Kidney tubule cell (primary cell): ENCODE measurements at places on chromosomes 4 and X.
A peak's percentile ranks its signal among the peaks of the same experiment; 100 is the strongest.

- DNase-seq: no peak
Measured at GRCh38 chr4:7325541-7325940, 109.2 kb downstream of the PSAPL1 start.

GRCh38 chr4:94634271-94634670 lies 123.5 kb upstream of the BMPR1B start:
- no peak for DNase-seq

- DNase-seq: no peak
Measured at GRCh38 chr4:1514612-1515011, 108.4 kb upstream of the NKX1-1 start.

DNA sequence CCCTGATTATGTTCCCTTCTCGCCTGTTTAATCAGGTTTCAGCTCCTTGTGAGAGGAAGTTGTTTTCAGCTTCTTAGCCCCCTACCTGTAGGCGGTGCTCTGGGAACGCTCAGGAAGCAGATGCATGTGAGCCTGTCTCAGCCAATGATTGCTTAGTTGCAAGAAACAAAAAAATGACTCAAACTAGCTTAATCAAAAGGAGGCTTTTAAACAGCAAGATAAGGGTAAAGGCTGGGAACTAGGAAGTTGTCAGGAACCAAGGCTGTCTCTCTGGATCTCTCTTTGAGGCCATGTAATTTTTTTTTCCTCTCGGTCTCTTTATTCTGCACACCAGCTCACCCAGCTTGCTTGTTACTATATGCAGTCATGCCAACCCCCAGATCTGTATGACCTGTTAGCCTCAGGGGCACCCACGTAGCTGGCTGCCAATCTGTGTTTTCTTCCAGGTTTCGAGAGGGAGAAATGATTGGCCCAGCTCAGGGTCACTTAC lies 109.1 kb downstream of the PTTG2 start:
- DNase-seq: peak; percentile 51

DNA sequence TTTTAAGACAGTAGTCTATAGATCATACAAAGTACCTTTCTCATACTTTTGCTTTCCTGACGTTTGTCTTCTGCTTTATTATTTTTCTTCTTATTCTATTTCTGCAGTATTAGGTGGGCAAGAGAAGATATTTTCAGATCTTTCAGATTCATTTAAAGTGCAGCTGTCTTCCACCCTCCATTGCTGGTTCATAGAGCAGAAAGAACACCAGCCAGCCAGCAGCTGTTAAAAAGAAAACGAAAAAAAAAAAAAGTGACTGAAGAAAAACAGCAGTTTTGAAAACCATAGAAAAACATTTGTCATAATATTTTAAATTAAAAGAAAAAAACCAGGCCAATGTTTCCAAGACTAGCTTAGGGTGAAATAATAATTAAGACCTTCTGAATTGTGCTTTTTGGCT lies 42.9 kb downstream of the SMAD1 start:
- no peak for DNase-seq

DNA sequence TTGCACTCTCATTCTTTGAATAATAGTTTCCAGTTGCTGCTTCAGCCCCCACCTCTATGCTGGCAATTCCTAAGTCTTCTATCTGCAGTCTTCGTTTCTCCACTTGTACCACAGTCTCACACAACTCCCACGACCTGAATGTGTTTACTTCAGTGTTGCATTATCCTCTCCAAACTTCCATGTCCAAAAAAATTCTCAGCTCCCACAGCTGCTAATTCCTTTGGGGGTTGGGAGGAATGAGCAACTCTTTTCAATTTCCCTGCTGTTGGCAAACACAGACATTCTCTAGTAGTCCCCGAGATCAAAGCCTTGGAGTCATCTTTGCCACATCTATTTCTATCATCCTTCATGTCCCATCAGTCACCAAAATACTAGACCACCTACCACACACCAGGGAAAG lies 14.4 kb upstream of the CDS1 start:
- no peak for DNase-seq

DNA sequence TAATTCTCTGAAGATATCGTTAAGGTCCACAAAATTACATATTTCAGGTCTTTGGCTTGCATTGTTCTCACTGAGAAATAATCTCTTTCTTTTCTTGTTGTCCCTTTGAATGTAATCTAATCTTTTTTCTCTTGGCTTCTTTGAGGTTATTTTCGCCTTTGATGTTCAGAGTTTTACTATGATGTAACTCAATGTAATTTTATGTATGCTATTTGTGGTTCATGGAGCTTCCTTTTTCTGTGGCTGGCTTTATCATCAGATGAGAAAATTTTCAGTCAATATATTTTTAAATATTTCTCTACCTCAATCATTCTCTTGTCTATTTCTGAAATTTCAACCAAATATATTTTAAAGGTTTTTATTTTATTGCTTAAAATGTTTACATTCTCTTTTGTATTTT lies 672.2 kb downstream of the TRAM1L1 start:
- no peak for DNase-seq

DNA sequence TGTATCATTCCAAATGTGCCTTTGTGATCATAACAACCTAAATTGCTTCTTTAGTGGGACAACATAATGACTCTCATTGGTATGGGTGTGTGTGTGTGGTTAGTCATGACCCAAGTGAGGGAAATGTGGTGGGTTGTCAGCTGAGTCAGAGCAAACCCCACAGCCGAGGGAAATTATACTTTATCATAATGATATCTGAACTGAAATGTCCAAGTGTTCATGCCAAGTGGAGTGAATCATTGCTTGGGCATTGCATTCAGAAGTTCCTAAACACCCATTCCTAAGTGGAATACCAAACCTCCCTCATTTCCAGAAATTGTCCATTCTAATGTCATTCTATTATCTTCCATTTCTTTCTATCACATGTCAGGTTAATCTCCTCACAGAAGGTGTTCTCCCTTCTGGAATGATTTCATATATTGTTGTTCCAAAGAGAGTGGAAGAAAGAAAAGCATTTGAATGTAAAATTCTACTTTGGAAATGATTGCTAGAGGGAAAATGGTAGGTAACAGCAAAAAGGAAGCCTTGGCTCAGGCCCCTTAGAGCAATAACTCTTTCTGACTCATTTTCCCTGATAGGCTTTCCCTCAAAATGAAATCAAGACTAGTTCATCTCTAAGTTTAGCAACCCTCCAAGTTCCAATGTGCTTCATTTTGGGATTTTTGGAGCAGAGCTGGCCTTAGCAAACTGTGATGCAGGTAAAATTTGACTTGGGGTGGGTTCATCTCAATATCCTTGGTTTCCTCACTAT lies 230.7 kb upstream of the KCNIP4 start:
- DNase-seq: peak; percentile 90

- DNase-seq: peak; percentile 48
Measured at GRCh38 chr4:174156239-174156826, 127.1 kb downstream of the FBXO8 start.

- DNase-seq: peak; percentile 62
Measured at GRCh38 chr4:48756689-48757220, 23.3 kb downstream of the FRYL start.

DNA sequence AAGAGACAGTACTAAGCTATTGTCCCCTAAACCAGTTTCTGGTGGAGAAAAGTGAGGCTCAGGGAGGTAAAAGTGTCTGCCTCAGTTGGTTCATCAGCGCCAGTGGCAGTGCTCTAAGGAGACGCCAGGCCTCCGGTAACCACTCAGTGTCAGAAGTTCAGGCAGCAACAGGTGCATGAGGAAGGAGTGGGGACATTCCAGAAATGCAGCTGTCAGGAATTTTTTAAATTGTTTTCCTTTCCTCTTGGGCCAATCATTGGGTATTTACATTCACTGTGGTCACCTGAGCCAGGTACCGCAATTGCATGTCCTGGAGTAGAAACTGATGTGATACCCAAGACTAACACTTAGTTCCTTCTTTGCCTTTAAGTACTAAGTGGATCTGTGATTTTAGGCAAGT lies 40.2 kb upstream of the HS3ST1 start:
- DNase-seq: peak; percentile 55

- DNase-seq: no peak
Measured at GRCh38 chr4:2264481-2265041, 2.7 kb upstream of the MXD4 start.

DNA sequence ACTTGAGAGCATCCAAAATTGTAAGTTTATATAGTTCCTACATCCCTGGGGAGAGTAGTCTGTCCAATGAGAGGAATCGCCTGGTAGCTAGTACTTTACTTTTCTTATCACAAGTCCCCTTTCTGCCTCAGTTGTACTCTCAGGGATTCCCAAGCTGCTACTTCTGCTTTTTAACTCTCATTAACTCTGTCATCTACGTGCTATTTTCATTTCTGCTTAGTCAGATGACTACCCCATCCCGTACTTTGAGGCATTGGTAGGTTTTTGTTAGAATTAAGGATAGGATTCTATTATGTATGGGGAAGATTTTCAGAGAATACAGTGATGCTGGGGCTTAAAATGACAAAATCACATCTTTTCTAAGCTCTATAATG lies 24.7 kb downstream of the RBPJ start:
- no peak for DNase-seq

- DNase-seq: no peak
Measured at GRCh38 chr4:188138227-188138626, 1.0 kb upstream of the TRIML1 start.

DNA sequence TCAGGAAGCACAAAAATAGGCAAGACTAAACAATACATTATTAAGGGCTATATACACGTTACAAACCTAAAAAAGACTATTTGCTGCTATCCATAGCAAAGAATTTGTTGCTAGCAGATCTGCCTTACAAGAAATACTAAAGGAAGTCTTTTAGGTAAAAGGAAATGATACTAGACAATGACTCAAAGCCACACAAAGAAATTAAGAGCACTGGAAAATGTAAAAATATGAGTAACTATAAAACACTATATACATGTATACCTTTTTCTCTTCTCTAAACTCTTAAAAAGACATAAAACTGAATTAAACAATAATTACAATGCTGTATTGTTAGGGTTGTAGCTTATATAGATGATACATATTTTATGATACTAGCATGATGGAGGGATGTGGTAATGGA lies 25.7 kb downstream of the SLC9A7 start:
- no peak for DNase-seq

DNA sequence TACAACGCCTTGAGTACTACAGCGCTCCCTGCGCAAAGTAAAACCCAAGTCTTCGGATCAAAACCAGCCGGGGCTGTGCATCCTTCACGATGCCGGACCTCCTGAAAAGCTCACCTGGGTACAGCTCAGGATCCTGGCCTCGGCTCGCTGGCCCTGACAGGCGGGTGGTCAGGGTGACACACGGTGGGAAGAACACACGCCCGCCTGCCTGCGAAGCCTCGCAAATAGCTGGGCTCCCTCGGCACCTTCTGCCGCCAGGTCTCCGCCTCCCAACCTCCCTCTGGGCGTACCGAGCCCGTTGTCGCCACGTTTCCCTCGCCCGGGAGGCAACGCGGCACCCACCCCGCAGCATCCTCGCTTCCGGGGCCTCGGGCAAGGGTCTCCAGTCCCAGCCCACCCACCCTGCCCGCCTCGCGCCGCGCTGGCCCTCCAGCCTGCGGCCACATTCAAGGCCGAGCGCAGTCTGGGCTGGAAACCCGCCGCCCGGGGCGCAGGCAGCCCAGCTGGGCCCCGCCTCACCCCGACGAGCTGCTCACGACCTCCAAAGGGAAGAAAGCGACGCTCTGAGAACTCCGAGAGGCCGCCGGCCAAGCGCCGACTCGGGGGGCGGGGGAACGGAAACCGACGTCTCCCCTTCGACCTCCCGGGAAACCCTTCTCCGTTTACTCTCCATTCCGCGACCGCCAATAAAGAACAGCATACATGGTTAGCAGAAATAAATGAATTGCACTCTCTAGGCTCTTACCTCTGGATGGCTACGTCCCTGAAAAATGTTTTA lies 511 bp downstream of the PPM1K start:
- peak; percentile 78 for DNase-seq

GRCh38 chrX:31483336-31483735 lies 411.5 kb upstream of the FTHL17 start:
- DNase-seq: peak; percentile 9

GRCh38 chrX:88660836-88661235 lies 86.2 kb upstream of the CPXCR1 start:
- no peak for DNase-seq

GRCh38 chrX:1813809-1814208 lies 198.9 kb downstream of the ASMT start:
- DNase-seq: no peak

GRCh38 chrX:98203800-98204199 lies 1320.1 kb downstream of the RPA4 start:
- DNase-seq: peak; percentile 18

- peak; percentile 41 for DNase-seq
Measured at GRCh38 chr4:184415071-184415470, 59.3 kb downstream of the IRF2 start.

GRCh38 chr4:55549888-55550287 lies 3.2 kb upstream of the CLOCK start:
- DNase-seq: peak; percentile 88

GRCh38 chrX:57121162-57121755 lies at the start of gene SPIN2B:
SPIN2B (minus strand) TSS chrX:57121548.
- peak; percentile 83 for DNase-seq

DNA sequence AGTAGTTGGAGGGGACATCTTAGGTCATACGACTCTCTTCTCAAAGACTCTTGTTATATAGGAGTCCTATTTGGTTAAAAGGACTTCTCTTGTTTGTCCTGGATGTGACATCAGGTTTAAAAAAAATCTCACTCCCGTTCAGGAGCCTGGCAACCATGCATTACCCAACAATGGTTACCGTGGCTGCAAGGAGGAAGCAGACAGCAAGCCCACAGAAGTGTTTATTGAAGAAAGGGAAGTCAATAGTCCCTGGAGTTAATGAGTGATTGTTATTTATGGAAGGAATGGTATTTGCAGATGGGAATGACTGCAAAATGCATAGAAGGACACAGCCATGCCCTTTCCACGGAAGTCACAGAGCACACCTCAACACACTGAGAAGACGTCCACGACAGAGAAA lies 75.9 kb upstream of the ENPP6 start:
- peak; percentile 55 for DNase-seq

- no peak for DNase-seq
Measured at GRCh38 chr4:152825336-152825735, 45.6 kb downstream of the ARFIP1 start.

DNA sequence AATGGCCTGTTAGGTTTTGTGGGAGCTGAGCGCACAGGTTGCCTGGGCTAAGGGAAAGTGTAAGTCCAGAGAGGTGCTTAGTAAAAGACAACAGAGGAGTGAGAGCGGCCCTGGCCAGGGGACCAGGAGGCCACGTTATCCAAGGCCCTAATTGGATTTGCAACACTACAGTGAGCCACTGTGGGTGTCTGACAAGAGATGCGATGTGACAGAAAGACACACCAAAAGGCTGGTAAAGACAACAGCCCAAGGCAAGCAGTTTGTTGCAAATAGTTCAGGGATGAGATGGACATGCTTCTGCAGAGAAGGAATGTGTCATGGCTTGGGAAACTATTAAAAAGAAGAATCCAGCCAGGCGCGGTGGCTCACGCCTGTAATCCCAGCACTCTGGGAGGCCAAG lies 162.7 kb upstream of the KIT start:
- peak; percentile 67 for DNase-seq

GRCh38 chr4:818106-818921 lies 7.6 kb downstream of the CPLX1 start:
- no peak for DNase-seq
